CD4-positive, alpha-beta T cell treated with Interleukin-6 at 100 ng/mL for 8 hours (primary cell): ENCODE measurements at places on chromosomes 11 and 22.

- DNase-seq = no peak
Observed at GRCh38 chr11:112150517-112150916, 13.4 kb downstream of the IL18 start.

DNA sequence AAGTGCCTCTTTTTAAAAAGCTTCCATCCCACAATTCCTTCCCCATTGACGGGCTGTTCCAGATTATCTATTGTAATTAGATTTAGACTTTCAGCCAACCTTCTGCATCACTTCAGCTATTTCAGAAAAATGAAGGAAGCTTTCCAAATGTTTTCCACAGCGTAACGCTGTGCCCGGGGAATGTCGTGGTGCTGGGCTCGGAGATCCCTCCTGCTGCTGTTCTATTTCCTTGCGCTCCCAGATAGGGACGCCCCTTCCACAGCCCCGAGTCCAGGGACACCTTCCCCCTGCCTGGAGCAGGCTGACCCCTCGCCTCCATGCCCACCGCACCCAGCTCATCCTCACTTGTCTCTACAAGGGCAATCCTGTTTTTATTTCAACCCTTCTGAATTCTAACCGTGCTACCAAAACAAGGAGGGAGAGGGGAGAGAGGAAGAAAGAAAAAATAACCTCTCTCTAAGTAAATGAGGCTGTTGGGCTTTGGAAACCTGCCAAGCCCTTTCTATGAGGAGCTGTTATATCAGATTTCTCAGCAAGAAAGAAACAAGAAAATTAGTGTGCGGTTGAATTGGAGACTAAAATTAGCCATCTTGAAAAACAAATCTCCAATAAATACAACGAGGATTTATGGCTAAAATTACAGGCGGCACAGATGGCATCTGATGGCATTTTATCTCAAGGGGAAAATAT, 366.9 kb downstream of the BRD1 start:
- no peak for DNase-seq

- DNase-seq = no peak
Observed at GRCh38 chr11:69427337-69427736, 54.1 kb upstream of the LINC01488 start.

- DNase-seq = no peak
Observed at GRCh38 chr22:38167988-38168407, 13.6 kb downstream of the PLA2G6 start.

DNA sequence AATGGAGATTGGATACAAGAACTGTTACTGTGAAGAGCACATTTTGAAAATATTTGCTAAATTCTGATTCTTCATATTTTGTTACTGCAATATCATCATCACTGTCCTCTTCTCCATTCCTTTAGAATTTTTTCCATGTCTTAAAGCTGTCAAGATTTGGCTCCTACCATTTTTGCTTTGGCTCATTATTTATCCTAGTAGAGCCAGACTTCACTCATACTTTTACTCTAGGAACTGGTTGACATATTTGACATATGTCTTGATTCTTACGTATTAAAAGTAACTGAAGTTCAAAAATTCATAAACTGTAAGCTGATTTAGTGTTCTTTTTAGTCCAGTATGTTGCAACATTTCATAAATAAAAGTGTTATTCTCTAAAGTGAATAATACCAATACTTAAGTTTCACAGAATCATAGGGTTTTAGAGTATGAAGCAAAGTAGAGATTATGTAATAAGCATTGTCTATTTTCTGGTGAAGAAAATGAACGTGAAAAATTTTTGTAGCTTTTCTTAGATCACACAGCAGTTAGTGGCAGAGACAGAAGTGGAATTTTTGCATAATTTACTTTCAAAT, 225.6 kb downstream of the TMEM135 start:
- DNase-seq = no peak

- no peak for DNase-seq
Observed at GRCh38 chr11:115706626-115707135, 202.5 kb upstream of the CADM1 start.
